ENCODE measurements at places on chromosomes 5 and 9.

- no peak for DNase-seq
Measured at GRCh38 chr5:68962757-68963484, 130.9 kb upstream of the SLC30A5 start.

GRCh38 chr5:122465031-122465577, 153.1 kb downstream of the SNCAIP start:
- DNase-seq = no peak

DNA sequence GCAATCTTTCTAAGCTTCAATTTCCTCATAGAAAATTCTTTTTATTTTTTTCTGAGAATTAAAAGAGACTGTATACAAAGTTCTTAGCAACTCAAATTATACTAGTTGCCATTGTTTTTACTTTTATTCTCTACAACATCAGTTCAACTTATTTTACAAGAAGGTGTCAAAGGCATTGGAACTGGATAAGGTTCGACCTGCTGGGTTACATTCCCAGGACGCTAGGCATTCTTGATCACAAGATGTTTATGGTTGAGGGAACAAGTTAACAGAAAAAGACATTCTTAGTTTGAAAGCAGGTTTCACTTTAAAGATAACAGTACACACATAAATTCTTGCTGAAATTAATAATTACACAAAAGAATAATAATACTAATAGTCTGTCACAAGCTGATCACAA, 163.5 kb upstream of the SNX2 start:
- no peak for DNase-seq

- DNase-seq = no peak
Measured at GRCh38 chr5:59317023-59317773, 576.3 kb downstream of the PDE4D start.

- DNase-seq = no peak
Measured at GRCh38 chr9:123996731-123997421, 14.7 kb upstream of the LHX2 start.

GRCh38 chr9:126818482-126818881, 13.6 kb downstream of the ZBTB43 start:
- DNase-seq = no peak
